ENCODE measurements at places on chromosomes 4 and X.

DNA sequence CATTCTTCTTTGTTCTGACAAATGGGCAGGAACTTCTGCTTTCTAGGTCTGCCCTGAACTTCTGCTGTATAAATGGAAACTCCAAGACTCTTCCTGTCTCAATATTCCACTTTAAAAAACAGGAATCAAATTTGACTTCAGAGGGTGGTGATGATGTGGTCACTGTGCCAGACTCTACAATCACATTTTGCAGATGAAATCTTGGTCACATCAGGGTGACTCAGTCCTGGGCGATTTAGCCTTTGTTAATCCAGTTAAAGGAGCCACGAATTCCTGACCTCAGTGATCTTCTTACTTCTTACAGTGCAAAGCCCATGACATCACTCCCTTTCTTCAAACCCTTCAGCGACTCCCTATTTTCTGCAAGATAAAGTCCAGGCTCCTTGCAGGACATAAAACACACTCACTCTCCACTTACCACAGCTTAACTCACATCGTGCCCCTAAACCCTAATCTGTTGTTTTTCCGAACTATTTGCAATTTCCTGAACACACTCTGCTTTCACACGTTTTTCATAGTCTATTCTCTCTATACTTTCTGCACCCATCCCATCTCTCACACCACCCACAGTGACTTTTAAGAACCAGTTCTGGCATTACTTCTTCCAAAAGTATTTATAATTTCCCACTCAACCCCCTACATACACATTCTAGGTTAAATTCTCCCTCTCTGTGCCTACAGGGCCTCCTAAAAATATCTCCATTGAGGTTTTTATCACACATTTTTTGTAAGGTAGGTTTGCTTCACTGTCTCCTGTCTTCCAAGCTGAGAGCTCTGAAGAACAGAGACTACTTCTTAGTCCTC is 11.1 kb downstream of the GASK1B start:
- no peak for DNase-seq

GRCh38 chrX:120603707-120604360 is at the start of gene MCTS1:
TSS of gene MCTS1 (plus strand) at chrX:120604101. CDS start at chrX:120604237, 136 bp downstream.
- DNase-seq = peak; percentile 37

- no peak for DNase-seq
Measured at GRCh38 chr4:3254302-3255131, 5.6 kb downstream of the MSANTD1 start.

- no peak for DNase-seq
Measured at GRCh38 chr4:1472911-1473518, 66.8 kb upstream of the NKX1-1 start.

DNA sequence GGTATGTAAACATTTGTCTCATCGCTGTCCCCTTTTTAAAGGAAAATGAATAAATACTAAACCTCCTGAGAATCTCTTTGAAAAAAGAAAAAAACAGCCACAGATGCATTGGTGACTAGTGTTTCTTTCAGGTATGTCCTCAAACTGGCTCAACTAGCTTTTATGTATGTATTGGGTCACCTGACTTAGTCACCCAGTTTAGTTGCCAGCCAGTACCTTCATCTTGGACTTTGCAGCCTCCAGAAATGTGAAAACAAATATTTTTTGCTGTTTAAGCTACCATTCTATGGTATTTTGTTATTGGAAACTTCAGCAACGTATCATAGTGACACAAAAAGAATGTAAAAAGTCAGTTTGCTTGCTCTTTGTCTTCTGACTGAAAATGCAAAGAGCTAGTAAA is 1263.5 kb downstream of the FAM133A start:
- no peak for DNase-seq

DNA sequence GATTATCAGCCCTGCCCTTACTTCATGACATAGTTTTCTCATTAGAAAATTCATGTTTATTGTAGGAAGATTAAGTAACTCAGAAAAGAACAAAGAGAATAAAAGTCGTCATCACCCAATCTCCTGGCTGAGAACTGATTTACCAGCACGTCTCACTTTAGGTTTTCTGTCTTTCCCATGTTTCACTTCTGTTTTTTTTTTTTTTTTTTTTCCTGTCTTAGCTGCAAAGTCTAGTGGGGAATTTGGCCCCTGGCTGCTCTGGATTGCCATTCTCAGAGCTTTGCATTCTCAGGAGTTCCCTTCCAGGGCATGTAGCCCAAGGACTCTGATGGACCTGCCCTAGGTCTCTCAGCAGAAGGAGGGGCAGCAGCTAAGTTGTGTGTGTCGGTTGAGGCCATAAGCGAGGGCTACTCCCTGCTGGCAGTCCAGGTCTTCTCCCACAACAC is 57.8 kb downstream of the TMEM131L start:
- no peak for DNase-seq

DNA sequence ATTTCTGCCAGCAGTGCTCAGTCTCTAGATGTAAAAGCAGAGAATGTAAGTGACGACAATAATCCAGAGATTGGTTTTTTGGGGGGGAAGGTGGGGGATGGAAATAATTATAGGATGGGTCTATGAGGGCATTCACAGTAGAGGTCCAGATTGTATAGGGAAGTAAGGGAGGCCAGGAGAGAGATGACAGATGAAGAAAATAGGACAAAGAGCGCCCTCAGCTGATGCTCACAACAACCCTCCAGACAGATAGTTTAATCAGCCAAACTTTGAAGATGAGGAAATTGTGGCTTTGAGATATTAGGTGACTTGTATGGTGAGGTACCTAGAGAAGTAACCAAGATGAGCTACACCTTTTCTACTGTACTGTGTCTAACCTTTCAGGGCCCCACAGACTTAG is 137.9 kb downstream of the MAGEB17 start:
- DNase-seq = no peak

GRCh38 chr4:114384629-114385028 is 214.0 kb upstream of the UGT8 start:
- no peak for DNase-seq

DNA sequence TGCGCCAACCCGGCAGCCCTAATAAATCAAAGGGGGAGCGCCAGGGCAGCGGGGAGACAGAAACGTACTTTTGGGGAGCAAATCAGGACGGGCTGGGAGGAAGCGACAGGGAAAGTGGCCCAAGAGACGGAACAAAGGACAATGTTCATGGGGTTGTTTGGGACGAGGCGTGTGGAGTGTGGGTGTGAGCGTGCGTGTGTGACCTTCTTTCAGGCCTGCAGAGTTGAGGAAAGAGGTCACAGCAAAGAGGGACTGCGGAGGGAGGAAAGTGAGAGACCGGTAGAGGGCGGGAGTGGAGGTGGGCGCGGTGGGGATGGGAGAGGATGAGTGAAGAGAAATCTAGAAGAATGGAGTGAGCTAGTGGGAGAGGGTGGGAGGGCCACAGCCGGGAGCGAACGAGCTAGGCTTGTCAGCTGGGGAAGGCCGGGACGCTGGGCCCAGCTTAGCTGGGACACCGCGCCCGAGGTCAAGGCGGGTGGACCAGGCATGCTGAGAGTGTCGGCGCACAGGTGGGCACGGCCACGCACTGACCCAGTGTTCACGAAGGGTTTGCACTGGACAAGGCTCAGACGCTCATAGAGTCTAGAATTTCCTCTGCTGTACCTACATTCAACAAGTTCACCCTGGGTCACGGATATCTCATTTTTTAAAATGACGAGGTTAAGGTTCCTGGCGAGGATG is 14.7 kb upstream of the PITX2 start:
- DNase-seq = no peak

DNA sequence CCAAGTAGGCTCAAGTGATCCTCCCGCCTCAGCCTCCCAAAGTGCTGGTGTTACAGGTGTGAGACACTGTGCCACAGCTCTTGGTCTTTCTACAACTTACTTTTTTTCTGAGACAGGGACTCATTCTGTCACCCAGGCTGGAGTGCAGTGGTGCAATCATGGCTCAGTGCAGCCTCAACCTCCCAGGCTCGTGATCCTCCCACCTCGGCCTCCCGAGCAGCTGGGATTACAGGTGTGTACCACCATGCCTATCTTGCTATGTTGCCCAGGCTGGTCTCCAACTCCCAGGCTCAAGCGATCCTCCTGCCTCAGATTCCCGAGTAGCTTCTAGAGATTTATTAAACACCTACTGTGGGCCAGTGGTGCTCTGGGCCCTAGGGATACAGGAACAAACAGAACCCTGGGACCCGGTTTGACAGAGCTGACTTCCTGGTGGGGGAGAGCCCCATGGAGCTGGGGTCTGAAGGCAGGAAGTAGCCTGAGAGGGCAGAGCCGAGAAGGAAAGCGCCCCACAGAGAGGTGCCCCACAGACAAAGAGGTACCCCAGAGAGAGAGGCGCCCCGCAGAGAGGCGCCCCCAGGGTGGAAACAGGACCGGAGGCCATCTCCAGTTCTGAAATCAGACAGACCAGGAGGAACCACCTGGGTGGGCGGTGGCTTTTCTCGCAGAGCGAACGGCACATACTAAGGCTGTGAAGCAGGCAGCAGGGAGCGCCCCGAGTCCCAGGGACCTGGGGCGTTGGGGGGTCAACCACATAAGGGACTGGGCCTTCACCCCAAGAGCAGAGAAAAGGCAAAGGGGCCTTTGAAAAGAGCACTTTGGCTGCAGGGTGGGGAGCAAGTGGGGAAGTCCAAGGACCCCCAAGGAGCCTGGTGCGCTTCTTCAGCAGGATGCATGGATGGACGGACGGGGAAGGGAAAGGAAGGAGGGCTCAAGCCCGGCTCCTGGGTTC is 5.0 kb downstream of the IRAK1 start:
- no peak for DNase-seq

GRCh38 chrX:20354505-20354904 is 87.8 kb upstream of the RPS6KA3 start:
- DNase-seq = no peak

DNA sequence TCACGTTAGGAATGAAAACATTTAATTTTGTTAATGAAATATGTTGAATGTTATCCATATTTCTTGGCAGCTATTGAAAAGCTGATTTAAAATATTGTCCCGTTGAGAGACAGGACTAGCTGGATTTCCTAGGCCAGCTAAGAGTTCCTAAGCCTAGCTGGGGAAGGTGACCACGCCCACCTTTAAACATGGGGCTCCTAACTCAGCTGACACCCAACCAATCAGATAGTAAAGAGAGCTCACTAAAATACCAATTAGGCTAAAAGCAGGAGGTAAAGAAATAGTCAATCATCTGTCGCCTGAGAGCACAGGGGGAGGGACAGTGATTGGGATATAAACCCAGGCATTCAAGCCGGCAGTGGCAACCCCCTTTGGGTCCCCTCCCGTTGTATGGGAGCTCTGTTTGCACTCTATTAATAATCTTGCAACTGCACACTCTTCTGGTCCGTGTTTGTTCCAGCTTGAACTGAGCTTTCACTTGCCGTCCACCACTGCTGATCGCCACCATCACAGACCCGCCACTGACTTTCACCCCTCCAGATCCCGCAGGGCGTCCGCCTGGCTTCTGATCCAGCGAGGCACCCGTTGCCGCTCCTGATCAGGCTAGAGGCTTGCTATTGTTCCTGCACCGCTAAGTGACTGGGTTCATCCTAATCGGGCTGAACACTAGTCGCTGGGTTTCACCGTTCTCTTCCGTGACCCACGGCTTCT is 308.9 kb downstream of the GLUD2 start:
- no peak for DNase-seq

- no peak for DNase-seq
Measured at GRCh38 chrX:40176351-40177116, 78.8 kb upstream of the BCOR start.

DNA sequence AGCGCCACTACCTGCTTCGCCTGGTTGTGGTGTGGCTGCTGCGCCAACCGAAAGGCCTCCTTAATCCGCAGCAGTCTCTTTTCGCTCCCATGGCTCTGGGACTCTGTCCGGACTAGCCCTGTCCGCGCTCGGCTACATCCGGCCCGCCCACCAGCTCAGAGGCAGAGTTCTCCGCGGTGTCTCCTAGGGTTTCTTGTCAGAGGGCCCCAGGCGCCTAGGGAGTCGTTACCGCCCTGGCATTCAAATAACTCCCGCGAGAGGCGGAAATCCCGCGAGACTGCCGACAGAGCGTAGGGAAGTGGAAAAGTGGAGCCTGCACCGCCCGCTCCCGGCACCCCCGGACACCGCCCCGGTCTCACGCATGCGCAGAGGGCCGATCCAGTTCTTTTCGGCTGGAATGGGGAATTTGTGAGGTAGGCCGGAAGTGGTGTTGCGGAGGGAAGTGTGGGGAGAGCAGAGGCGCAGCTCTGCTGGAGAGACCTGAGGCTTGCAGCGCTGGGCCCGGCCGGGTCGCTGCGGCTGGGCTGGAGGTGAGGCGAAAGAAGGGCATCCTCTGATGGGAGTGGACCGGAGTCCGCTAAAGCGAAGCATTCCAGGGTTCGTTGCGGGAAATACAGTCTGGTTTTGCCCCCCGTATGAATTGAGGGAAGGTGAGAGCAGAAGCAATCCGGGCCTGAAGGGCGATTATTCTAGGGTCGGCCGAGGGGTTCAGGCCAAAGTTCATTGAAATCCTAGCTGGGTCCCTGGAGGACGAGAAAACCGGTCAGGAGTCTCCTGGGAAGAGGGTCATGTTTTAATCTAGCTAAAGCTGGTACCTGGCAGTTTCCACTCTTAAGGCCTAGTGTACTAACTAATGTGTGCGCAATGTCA is at the start of gene FAM200B:
TSS of gene FAM200B (plus strand) at position 456 of the 870 bp plus-strand sequence. CDS start 5,151 bp downstream, outside the sequence.
- peak; percentile 99 for DNase-seq

DNA sequence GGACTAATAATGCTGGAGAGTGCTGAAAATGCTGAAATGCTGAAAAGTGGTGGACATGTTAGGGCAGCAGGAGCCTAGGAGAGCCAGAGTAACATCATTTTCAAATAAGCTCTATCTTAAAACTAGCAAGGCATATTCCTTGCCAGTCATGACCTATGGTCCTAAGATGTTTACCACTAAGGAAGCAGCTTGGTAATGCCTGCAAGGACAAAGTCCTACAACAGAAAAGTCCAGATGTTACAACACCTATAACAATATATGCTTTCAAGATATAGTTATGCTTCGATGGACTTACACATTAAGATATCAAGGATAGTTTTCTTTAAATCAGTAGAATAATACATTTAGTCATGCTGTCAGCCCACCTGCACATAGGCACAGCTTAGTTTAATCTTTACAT is 4.5 kb upstream of the ADH4 start:
- no peak for DNase-seq

DNA sequence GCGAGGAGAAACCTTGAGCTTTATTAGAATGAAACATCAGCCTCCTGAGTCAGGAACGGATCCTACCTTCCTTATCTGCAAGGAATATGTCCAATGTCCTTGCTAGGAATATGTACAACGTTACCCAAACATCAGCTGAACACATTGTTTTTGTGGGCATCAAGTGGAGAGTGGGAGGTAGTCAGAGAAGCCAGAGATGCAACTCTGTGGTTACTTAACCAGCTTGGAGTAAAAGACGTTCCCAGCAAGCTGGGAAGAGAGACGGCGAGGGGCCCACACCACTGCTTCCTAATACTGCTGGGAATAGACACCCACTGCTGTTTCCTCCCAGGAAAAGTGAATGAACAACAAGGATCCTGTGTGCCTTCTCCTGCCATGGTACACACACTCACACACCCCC is 74.4 kb upstream of the PLAC1 start:
- DNase-seq = no peak
